ENCODE measurements at places on chromosomes 1 and 21. TPM values are rescaled to one million over a fixed set of nuclear protein-coding genes. Genes with fewer than 3 reads are reported as not detected.

The CD247 gene
- 0.21 TPM for total RNA-seq

The PODN gene
- not detected for total RNA-seq

The CD101 gene
- total RNA-seq, result 0.19 TPM

The ASCL5 gene
- 0.10 TPM for total RNA-seq

The KCNK1 gene
- 20.7 TPM for total RNA-seq
